ENCODE measurements at places on chromosomes 13 and 19.

DNA sequence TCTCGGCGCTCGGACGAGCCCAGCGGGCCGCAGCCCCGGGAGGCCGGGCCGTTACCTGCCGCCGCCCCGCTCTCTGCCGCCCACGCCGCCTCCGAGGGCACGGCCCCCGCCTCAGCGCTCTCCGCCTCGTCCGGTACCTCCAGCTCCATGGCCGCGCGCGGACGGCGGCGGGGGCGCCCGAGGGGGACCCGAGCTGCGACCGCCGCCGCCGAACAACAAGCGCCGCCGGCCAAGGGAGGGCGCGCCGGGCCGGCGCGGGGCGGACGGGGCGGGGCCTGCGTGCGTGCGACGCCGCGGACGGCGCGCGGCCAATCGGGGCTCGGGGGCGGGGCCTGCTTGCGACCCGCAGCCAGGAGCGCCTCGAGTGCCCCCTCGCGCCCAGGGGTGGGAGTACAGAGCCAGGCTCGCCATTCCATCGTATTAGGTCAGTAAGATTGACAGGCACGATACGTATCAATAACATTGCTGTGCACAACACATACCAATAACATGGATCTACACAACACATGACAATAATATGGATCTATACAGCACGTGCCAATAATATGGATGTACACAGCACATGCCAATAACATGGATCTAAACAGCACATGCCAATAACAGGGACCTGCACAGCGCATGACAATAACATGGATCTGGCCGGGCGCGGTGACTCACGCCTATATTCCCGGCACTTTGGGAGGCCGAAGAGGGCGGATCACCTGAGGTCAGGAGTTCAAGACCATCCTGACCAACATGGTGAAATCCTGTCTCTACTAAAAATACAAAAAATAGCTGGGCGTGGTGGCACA is at the start of gene PIP5K1C:
Gene PIP5K1C (minus strand): TSS at position 227 of the 791 bp plus-strand sequence. CDS start 78 bp downstream, at position 149.
- peak; percentile 89 for DNase-seq

DNA sequence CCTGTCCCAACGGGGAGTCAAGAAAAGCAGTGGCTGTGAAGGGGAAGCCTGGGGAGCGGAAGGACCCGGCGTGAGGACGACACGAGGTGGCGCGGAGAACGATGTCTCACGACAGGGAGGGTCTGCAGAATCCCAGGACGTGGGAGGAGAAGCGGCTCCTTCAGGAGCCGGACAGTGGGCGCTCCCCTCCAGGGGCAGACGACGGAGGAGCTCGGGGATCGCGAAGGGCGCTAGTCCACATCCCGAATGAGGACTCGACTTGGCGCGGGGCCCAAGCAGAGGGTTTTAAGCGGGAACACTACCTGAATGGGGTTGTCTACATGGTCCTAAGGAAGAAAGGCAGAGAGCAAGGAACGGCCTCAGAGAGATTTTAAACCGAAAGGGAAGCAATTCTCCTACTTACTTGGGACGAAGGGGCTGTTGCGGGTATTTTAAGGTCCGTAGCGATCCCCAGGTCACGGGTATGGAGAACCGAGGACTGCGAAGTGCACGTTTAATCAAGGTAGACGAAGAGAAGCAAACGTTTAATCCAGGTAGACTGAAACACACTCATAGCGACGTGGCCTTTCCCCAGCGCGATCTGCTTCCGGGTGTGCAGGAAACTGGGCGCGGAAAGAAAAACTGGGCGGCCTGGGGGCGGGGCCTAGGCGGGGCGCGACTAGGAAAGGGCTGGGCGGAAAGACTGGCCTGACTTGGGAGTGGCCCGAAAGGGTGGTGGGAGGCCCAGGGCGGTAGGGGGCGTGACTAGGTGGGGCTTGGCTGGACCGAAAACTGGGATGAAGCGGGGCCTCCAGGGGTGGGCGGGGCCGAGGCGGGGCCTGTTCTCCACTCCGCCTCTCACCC is at the start of gene ZNF841:
Gene ZNF841 (minus strand): TSS at position 594 of the 843 bp plus-strand sequence. CDS start 10,964 bp downstream, outside the sequence.
- DNase-seq = peak; percentile 82

DNA sequence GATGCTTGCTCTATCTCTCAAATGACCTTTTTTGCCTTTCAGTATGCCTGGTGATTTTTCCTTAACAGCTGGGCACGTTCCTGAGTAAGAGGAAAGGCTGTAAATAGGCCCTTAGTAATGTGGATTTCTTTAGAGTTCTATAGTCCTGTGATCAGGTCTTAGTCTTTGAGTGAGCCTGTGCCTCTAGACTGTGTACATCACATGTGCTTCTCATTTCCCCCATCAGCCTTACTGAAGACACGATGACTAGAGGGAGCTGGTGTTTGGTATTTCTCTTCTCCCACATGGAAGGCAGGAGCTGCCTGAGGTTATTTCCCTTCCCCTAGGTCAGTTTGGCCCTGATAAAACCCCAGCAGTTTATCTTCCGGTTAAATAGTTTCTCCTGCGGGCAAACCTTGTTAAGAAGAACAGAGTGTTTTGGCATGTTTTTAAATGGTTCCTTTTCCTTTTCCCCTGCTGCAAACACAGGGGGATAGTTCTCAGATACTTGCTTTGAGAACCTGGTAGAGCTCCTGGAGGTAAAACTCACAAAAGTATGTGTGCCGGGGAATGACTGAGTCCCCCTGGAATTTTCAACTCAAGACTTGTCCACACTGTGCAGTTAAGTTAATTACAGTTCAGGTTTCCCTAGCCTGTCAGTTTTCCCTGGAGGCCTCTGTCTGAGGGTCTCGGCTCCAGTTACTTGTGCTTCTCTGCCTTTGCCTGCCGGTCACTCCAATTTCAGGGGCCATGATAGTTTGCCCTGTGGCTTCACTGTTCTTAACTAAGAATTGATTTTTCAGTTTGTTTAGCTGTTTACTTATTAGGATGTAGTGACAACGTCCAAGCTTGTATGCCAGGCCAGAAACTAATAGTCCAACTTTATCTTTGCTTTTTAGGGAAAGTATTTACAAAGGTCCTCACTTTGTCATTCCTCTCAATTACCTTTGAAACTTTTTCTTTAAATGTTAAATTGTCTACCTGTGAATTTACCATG is 94.4 kb downstream of the URI1 start:
- DNase-seq = no peak

GRCh38 chr13:36130552-36131221 is 495 bp downstream of the DCLK1 start:
- no peak for DNase-seq

DNA sequence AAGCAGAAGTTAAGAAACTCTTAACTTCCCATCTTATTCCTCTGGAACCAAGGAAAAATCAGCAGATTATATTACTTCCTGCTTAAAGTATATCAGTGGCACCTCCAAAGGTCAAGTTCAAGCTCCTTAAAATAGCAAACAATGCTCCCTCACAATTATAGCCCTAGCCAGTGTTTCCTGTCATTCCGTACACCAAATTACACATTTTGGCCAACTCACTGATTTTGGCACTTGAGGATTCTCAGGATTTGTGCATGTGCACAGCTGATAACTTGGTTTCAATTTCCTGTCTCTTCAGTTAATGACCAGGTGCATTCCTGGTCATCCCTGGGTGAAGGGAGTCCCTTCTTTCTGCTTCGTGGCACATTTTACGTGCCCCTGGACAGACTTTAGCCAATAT is 42.0 kb downstream of the TPP2 start:
- DNase-seq = no peak

- no peak for DNase-seq
These were observed 133.7 kb downstream of the RAP2A start for GRCh38 chr13:97567510-97568243.

GRCh38 chr13:94524407-94524806 is 44.9 kb upstream of the DCT start:
- no peak for DNase-seq

DNA sequence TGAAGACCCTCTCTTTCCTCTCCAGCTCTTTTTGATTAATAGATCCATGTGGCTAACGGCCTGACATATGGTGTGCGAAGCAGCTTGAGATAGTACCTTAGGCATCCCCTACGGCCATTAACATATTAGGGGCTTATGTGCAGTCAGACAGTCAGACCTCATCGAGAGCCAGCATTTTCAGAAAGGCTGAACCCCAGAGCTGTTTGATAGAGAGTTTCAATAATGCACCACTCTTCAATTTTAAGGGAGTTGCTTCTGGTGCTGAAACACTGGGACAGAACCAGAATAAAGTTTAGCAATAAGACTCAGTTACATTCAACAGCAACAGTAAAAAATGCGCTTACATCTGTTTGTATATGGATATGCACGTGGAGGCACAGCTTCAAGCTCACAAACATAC is 10.8 kb downstream of the POU4F1 start:
- no peak for DNase-seq

- DNase-seq = no peak
These were observed 642.2 kb downstream of the DIAPH3 start for GRCh38 chr13:59521549-59521948.

DNA sequence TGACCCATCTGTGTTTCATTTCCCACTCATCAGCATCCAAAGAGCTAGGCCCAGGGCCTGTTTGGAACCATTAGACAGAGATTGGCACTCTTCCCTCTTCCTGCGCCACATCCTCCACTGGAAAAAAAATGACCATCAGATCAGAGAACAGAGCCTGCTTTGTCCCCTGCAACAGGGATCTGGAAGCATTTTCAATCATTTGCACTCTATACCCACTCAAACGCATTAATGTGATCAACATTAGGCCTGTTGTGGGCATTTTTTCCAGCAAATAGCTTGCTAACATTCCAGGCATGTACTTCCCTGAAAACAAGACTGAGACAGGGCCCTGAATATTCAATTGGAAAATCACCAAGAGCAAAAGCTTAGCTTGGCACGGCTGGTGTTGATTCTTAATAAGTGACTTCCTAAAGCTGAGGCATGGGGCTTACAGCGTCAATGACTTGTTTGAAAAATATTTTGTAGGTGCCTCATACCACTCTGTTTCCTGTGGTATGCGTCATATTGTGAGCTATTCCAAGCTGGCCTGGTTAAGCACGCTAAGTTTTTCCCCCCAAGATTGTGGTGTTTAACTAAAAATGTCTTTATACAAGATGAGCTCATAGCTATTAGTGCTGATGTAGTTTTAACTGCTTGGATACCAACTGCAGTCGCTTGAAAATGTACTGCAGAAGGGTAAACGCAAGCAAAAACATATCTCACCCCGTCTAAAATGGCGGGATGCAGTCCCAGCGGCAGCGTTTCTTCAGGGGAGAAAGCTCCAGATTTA is 404.4 kb downstream of the SPRY2 start:
- no peak for DNase-seq

GRCh38 chr13:48477191-48477855 is 55.6 kb downstream of the RCBTB2 start:
- no peak for DNase-seq

DNA sequence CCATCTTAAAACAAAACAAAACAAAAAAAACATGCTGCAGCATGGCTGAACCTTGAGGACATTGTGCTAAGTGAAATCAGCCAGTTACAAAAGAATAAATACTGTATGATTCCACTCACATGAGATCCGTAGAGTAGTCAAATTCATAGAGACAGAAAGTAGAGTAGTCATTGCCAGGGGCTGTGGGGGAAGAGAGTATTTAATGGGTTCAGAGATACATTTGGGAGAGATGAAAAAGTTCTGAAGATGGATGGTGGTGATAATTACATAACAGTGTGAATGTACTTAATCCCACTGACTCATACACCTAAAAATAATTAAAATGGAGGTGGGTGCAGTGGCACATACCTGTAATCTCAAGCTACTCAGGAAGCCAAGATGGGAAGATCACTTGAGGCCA is 72.0 kb upstream of the C1QTNF9 start:
- DNase-seq = no peak

DNA sequence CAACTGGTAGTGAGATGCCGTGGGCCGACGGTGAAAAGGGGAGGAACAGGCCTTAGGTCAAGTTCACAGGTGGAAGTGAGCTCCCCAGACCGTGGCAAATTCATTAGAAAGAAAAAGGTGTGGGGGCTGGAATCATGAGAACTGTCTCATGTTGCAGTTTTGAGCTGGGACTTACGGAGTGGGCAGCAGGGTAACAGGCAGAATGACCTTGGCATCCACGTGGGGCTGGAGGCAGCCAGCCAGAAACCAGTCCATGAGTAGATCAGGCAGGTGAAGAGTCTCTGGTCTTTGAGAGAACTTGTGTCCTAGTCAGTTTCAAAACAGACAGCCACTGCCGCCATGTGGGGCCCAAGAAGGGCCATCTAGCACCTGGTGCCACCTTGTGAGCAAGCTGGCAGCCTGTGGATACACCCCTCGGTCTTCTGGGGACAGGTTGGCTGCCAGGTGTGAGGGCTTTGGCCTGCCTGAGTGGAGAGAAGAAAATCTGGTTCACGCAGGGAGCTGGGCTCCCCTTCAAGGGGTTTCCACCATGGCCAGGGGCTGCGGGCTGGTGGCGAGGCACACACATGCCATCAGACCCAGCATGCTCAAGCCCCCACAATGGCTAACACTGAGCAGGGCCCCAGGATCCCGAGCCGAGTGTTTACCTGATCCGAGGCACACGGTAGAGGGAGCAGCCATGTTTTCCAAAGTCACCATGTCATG is 23.9 kb downstream of the TSSK6 start:
- no peak for DNase-seq

DNA sequence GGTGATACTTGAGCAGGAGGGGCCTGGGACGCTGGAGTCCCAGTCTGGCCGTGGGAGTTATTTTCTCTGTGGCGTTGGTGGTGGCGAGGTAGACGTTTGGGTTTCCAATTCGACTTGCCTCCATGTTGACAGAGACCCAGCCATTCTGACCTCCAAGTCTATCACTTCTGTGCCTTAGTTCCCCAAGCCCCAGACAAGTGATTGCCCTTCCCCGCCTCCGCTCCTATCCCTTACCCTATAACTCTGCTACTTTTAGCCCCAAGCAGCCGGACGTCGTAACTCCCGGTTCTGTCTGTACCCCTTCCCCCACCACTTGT is 549 bp downstream of the TIMM50 start:
- DNase-seq = no peak

DNA sequence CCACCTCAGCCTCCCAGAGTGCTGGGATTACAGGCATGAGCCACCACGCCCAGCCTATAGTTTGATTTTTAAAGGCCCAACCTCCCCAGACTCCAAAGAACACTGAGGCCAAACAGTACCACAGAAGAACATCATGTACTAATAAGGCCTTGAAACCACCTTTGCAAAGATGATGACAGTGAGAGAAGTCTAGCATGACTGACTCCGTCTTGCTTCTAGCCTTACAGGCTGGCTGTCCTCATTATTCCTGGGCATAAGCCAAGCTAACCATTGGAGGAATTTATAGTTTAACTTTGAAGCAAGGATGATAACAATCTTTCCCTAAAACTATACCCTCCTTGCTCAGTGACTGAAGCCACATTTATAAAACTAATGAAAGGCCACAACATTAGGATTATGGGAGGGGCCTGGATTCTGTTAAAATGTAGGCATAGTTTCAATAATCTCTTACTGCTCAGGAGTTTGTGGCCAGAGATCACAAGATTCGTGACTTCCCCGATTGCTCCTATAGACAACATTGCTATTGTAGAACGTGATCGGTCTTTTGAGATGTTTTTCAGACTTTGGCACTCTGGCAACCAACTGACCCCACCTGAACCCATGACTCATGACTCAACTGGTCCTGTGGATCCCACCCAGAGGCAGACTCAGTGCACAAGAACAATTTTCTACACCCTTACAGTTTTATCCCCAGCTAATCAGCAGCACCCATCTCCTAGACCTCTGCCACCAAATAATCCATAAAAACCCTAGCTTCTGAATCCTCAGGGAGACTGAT is 17.6 kb downstream of the GPR42 start:
- no peak for DNase-seq

- peak; percentile 9 for DNase-seq
These were observed 64.3 kb downstream of the CACNA1A start for GRCh38 chr19:13441810-13442512.

- no peak for DNase-seq
These were observed 25.2 kb downstream of the TDRD12 start for GRCh38 chr19:32744555-32745325.

- DNase-seq = no peak
These were observed 4.2 kb downstream of the TRAPPC6A start for GRCh38 chr19:45173816-45174215.

Measured in activated gamma-delta T cell treated with anti-CD3 and anti-CD28 coated beads, Interleukin-2, amount 50 U/mL, for 16 hours (primary cell).